ENCODE measurements at places on chromosomes 4 and X. TPM values are rescaled to one million over a fixed set of nuclear protein-coding genes. Genes with fewer than 3 reads are reported as not detected.

MAGED1 gene
- total RNA-seq = 110 TPM

COX7B2 gene
- 86.5 TPM for total RNA-seq

AKAP14 gene
- not detected for total RNA-seq

SHROOM3 gene
- 19.0 TPM for total RNA-seq

PSAPL1 gene
- total RNA-seq = not detected

BANK1 gene
- total RNA-seq = 0.24 TPM

HPGDS gene
- not detected for total RNA-seq

MCTS1 gene
- total RNA-seq = 61.9 TPM

CT45A1 gene
- total RNA-seq = not detected

FAM149A gene
- total RNA-seq = 5.6 TPM

SPANXB1 gene
- 5.3 TPM for total RNA-seq

PLP1 gene
- total RNA-seq = not detected

NUDT6 gene
- total RNA-seq = 7.2 TPM

PLK4 gene
- 46.9 TPM for total RNA-seq

DNAAF6 gene
- not detected for total RNA-seq

PCSK1N gene
- 16.5 TPM for total RNA-seq

GRCh38 chr4:70772929-70773555 lies 51.3 kb downstream of the RUFY3 start:
- DNase-seq = no peak

GRCh38 chr4:108342325-108342970 lies 173.7 kb upstream of the LEF1 start:
- DNase-seq = no peak

GRCh38 chrX:77597511-77597910 lies 150.3 kb downstream of the FGF16 start:
- DNase-seq = no peak

GRCh38 chrX:7119950-7120877 lies 27.3 kb upstream of the STS start:
- DNase-seq = no peak

- peak; percentile 25 for DNase-seq
These were observed 28.0 kb downstream of the PDHA2 start for GRCh38 chr4:95867919-95868318.

DNA sequence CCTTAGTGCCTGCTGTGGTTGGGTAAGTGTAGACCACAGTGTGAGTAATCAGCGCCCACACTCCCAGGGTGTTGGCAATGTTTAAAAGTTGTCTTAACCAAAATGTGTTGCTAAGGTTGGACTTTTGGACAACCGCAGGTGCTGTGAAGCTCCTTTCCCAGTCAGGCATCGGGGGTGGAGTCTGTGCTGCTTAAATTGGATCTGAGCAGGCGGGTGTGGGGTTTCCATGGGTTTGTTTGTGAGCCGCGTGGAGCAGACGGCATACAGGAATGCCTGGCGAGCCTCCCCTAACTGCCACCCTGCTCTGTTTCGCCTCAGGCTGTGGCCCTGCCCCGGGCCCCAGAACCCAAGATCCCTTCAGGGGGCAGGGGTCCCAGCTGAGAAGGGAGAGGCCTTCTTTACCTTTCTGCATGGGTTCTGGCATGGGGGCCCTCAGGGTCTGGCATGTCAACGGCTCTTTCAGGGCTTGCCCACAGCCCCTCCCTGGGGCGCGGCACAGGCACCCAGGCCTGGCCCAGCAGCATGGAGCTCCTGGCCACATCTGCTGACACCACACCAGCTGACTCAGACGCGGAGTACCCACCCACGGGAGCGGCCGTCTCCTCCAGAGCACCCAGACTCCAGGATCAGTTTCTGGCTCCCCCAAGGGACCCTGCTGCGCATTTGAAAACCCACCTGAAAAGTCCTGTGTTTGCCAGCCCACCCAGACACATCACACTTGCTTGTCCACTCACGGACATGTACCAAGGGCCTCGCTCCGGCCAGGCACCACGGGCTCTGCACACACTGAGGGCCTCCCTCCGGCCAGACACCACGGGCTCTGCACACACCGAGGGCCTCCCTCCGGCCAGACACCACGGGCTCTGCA lies 5.1 kb upstream of the SPON2 start:
- DNase-seq = peak; percentile 69

- peak; percentile 39 for DNase-seq
These were observed 51.1 kb downstream of the SCML1 start for GRCh38 chrX:17788439-17788838.

GRCh38 chrX:85243761-85244449 lies at the start of the genes SATL1 and ZNF711:
Gene SATL1, minus strand, starts transcription at chrX:85243779. Its CDS starts 134,811 bp downstream, at chrX:85108968.
Gene ZNF711, plus strand, starts transcription at chrX:85243991. Its CDS starts 3,582 bp downstream, at chrX:85247573.
- DNase-seq = no peak

DNA sequence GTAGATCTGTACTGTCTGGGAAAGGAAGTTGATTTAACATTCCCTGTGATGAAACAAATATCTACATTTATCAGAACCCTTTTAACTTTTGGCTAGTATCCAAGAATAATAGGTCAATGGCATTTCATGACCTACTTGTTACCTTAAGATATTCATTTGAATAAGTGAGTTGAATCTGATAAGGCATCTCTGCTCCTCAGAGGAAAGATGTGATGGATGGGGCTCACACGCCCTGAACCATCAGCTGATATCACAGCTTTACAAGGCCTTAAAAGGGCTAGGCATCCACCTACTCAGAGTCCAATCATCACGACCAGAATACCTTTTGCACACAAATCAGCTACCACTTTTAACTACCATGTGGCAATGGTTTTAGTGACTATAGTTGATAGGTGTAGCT lies 90.2 kb upstream of the PDLIM3 start:
- DNase-seq = peak; percentile 7

DNA sequence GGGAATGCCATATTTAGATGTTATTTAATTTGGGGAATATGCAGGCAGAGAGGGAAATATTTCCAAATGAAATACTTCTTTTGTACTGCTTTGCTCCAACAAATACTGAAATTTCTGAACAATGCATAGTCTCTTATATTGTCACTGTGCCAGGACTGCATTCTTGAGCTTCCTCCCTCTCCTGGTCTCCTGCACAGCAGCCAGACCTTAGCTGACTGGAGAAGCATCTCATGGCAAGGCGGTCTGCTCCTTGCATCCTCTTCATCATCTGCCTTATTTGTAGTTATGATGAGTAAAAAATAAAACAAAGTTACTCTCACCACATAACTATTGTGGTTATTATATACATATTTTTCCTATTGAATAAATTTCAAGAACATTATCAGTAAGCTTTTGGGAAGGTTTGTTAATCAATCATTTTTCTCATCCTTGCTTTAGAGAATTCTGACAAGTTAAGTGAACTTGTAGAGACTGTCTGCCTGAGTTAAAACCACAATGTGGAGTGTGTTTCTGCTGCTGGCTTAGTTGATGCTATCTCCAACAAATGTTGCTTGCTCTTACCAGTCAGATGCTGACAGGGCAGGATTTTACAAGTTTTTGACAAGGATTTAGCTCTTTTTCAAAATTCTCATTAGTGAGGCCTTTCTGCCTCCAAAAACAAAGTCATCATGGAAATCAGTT lies 153.6 kb downstream of the SOWAHB start:
- DNase-seq = peak; percentile 23

DNA sequence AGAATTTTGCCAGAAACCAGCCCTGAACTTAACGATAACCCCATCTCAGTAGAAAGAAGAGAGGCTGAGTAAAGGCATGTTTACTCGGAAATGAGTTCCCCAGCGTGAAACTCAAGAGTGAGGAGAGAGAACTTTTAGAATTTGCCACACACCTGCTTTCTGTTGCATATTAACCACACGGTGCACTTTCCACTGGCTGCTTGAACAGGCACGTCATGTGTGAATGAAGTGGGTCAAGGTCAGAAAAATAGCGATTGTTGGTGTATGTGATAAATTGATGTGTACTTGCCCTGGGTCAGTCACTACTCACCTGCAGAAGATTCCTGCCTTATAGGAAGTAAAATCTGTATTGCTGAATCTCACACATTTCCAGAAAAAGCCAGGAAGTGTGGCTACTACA lies 395.7 kb downstream of the TRIML1 start:
- DNase-seq = no peak

GRCh38 chrX:124203311-124203710 lies 129.1 kb upstream of the TEX13D start:
- no peak for DNase-seq

DNA sequence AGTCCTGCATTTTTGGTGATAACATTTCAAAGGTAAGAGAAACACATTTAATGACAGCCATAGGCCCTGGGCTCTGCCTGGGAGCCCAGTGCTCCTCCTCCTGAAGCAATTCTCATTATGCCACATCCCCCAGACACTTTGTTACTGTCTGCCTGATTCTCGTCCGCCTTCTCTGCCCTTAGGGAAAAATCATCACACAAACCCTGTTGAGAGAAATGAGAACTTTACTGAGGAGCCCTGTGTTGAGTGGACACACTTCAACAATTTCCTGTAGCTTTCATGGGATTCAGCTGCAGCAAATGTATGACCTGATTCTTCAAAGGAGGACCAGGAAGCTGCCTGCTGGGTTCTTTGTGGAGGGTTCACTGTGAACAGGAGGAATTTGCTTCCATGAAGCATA lies 566.5 kb upstream of the FRG1 start:
- DNase-seq = no peak

DNA sequence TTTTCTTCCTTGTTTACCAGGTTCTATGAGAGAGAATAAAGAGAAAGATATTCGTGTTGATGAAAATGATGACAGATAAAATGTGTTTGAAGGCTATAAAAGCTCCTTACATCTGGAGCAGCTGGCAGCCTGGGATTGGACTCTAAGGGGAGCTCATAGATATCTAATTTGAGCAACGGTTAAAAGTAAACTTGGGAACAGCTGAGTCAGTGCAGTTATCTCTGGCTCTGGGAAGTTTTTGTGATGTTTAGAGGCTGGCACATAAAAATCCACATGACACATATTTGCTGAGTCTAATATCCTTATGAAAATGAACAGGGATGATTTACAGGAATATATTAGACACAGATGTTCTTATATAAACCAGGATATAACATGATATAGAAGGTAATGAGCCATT lies 331.8 kb upstream of the TENM3 start:
- no peak for DNase-seq

DNA sequence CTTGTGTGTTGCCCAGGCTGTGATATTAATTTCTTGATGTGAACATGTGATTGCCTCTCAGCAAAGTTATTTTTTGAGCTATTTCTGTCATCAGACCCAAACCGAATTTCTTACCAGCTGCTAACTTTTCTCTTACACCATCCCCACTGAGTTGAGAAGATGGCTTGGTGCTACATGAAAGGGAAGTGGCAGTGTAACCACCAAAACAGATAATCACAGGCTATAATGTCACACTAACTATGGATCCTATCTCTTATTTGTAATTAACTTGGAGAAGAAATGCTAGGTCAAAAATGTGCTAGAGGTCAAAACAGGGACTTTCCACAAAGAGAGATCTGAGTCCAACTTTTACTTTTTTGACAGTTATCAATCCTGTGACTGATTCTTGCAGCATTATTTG lies 43.8 kb downstream of the ELOVL6 start:
- no peak for DNase-seq

- no peak for DNase-seq
These were observed 367.6 kb upstream of the AGA start for GRCh38 chr4:177809791-177810190.

GRCh38 chr4:98796991-98797390 lies 131.9 kb downstream of the EIF4E start:
- no peak for DNase-seq

DNA sequence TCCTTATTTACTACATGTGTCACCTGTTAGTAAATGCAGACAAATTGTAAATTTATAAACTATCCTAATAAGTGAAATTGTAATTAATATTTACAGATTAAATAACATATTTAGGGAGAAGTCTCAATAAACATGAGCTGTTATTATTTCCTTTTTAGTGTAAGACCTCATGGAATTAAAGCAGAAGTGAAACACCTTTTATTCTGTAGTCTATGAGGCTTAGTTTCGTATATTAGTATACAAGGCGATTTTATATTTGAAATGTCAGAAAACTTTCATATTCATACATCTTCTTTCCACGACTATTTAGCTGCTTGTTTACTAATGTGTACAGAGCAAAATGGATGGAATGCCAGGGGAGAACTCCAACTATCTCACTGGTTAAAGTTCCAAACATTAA lies 414.4 kb downstream of the ARHGAP24 start:
- no peak for DNase-seq

DNA sequence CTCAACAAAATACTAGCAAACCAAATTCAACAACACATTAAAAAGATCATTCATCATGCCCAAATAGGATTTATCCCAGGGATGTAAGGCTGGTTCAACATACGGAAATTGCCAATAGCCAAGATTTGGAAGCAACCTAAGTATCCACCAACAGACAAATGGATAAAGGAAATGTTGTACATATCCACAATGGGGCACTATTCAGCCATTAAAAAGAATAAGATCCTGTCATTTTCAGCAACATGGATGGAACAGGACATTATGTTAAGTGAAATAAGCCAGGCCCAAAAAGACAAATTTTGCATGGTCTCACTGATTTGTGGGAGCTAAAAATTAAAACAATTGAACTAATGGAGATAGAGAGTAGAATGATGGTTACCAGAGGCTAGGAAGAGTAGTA lies 82.0 kb upstream of the FAM241A start:
- no peak for DNase-seq

DNA sequence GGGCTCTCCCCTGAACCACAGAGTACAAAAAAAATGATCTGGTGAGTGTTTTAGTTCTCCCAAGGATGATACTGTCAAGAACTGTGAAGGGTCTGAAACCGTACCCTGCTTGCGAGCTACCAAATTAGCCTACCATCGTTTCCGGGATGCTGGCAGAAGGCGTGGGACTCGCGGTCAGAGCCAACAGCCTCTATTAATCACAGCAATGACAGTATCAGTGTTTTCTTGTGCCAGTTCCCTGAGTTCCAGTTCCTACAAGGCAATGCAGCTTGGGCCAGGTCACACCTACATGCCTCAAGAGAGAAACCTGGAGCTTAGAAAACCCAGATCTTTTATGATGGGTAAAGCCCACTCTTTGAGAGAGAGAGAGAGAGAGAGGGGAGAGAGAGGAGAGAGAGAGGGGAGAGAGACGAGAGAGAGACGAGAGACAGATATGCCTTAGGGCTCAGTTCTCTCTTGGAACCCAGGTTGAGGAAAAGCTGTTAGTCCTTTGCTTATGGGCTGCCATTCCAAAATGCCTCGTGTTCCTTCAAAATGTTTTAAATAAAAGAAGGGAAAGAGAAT lies 327.8 kb downstream of the ARHGAP10 start:
- DNase-seq = no peak

GRCh38 chr4:79408063-79408462 lies at the start of gene GK2:
Gene GK2, minus strand, starts transcription at chr4:79408228. Its CDS starts 28 bp downstream, at chr4:79408200.
- no peak for DNase-seq

- DNase-seq = no peak
These were observed 112.4 kb downstream of the NPFFR2 start for GRCh38 chr4:72144241-72144640.

DNA sequence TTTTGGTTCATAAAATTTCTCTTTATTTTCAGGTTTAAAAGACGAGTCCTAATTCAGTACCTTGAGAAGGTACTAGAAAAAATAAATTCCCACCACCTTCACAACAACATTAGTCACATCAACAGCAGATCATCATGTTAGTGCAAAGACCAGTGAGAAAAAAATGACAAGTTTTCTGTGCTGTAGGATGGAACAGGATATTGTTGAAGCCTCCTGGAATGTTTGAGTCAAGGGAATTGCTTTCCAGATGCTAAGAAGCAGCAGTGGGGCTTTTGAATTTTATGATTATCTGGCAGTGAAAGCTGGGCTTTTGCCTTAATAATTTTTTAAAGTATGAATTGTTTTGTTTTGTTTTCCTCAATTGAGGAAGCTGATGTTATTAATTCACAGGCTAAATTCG lies 61.0 kb downstream of the INTS6L start:
- no peak for DNase-seq
